ENCODE measurements at places on chromosomes 6 and 20. TPM values are rescaled to one million over a fixed set of nuclear protein-coding genes. Genes with fewer than 3 reads are reported as not detected.

Gene ERGIC3
- 233 TPM for total RNA-seq

Gene PRICKLE4
- total RNA-seq = 2.3 TPM

Gene HLA-DMB
- not detected for total RNA-seq

Gene PBOV1
- not detected for total RNA-seq

Gene DNMT3B
- 29.0 TPM for total RNA-seq

Gene FOXA2
- total RNA-seq = not detected

Gene RSPO3
- not detected for total RNA-seq

- H3K27ac ChIP-seq = peak overlapping the region; percentile 35
- no peaks in the 10 kb centered on the region for H3K36me3 ChIP-seq
- peak; percentile 97 for DNase-seq
These were observed 207.1 kb downstream of the PREX1 start for GRCh38 chr20:48620507-48621375.

GRCh38 chr6:117495425-117495824, 13.0 kb downstream of the DCBLD1 start:
- no peak for DNase-seq
- H3K4me1 ChIP-seq = peaks cover 2% of the 10 kb centered on the region
- H3K36me3 ChIP-seq = no peaks in the 10 kb centered on the region
- no peak overlapping the region for H3K4me3 ChIP-seq

DNA sequence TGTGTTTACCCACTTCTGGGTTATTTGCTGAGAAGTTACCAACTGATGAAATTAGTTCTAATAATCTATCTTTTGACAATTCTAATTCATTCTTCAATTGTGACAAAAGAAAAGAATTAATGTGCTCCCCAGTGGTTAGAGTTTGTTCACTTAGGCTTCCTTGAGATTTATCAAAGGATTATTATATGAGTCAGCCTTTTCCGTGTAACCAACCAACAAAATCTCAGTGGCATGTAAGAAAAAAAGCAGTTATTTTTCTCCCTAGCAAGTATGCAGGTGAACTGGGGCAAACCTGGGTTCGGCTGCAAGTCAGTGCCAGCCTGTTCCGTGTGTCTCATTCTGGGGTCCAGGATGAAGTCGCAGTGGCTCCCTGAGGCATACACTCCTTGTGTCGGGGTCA, 28.8 kb upstream of the HIVEP1 start:
- DNase-seq = no peak
- H3K4me3 ChIP-seq = no peak overlapping the region
- H3K36me3 ChIP-seq = no peaks in the 10 kb centered on the region
- no peak overlapping the region for H3K27ac ChIP-seq
- H3K27me3 ChIP-seq = no peaks in the 10 kb centered on the region

GRCh38 chr6:96907498-96907897, 9.8 kb upstream of the NDUFAF4 start:
- no peak overlapping the region for H3K4me3 ChIP-seq
- no peaks in the 10 kb centered on the region for H3K4me1 ChIP-seq
- H3K36me3 ChIP-seq = no peaks in the 10 kb centered on the region
- DNase-seq = no peak

DNA sequence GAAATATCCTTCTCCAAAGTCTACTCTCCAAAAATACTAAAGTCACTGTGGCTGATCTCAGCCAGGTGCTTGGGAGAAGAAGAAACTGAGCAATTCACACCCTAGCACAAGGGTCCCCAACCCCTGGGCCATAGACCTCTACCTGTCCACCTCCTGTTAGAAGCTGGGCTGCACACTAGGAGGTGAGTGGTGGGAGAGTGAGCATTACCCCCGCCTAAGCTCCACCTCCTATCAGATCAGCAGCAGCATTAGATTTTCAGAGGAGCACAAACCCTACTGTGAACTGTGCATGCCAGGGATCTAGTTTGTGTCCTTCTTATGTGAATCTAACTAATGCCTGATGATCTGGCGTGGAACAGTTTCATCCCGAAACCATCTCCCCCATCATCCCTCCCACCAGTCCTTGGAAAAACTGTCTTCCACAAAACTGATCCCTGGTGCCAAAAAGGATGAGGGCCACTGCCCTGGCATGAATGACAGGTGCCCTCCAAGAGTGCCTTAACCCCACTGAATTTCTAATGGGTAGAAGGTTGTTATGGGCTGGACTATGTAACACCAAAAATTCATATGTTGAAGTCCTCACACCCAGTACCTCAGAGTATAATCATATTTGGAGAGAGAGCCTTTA, 109.2 kb upstream of the CDYL start:
- DNase-seq = no peak
- H3K4me1 ChIP-seq = peaks cover 25% of the 10 kb centered on the region
- H3K27me3 ChIP-seq = peaks cover 5% of the 10 kb centered on the region
- no peak overlapping the region for H3K27ac ChIP-seq
- no peak overlapping the region for H3K4me3 ChIP-seq

DNA sequence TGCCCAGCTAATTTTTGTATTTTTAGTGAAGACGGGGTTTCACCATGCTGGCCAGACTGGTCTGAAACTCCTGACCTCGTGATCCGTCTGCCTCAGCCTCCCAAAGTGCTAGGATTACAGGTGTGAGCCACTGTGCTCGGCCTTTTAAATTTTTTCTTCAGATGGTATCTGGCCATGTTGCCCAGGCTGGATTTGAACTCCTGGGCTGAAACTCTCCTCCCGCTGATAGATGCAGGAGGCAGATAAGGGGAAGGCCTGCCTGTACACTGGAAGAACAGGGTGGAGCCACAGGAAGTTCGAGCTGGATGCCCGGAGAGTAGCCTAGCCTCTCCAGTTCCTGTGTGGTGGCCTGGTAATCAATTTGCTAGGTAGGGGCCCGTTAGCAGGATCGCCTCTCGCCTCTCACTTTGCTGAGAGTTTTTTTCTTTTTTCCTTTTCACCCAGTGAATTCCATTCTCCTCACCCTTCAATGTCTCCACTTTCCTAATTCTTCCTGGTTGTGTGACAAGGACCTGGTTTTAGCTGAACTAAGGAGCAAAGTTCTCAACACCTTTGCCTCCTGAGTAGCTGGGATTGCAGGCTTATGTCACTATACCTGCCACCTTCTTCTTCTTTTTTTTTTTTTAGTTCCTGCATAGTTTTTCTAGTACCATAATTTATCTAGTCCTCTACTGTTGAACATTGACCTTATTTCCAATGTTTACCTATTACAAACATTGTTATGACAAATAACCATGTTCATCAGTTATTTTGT, 19.4 kb upstream of the ITCH start:
- no peak for DNase-seq
- no peaks in the 10 kb centered on the region for H3K4me1 ChIP-seq
- no peak overlapping the region for H3K4me3 ChIP-seq

GRCh38 chr6:154893917-154894316, 101.2 kb upstream of the TIAM2 start:
- peaks cover 3% of the 10 kb centered on the region for H3K27me3 ChIP-seq
- H3K4me1 ChIP-seq = no peaks in the 10 kb centered on the region
- H3K27ac ChIP-seq = no peak overlapping the region

GRCh38 chr20:45289942-45290676, 16.5 kb upstream of the RBPJL start:
- peaks cover 14% of the 10 kb centered on the region for H3K27me3 ChIP-seq
- DNase-seq = no peak
- H3K4me3 ChIP-seq = no peak overlapping the region
- peaks cover 5% of the 10 kb centered on the region for H3K36me3 ChIP-seq
- H3K27ac ChIP-seq = peak overlapping the region; percentile 7

GRCh38 chr20:33648396-33649004, 13.6 kb upstream of the C20orf144 start:
- H3K27me3 ChIP-seq = peaks cover 19% of the 10 kb centered on the region
- H3K4me3 ChIP-seq = no peak overlapping the region
- H3K4me1 ChIP-seq = peaks cover 62% of the 10 kb centered on the region

DNA sequence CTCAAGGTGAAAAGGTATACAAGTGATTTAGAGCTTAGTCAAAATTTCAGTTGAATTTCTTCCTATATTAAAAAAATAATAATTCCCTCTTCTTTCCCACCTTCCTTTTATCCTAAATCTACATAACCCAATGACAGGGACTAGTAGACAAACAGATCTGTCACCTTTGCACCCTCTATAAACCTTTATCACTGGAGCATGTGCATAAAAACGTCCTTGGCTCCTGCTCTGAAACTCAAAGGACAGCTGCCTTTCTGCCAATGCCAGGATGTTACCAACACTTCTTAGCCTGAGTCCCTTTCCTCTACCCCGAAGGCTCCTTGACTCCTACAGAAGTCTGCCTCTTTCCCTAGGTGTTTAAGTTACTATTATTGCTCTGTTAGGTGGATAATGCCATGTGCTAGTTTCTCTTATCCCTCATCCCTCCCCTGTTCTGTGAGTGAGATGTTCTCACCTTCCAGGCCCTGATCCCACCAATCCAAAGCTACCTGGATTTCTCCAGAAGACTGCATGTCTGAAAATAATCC, 4.3 kb downstream of the CLVS2 start:
- DNase-seq = no peak
- no peak overlapping the region for H3K27ac ChIP-seq
- H3K27me3 ChIP-seq = peaks cover 11% of the 10 kb centered on the region
- H3K4me3 ChIP-seq = peak overlapping the region; percentile 47

All from glutamatergic neuron (in vitro differentiated cells).